PC-3 (cell line): ENCODE measurements at places on chromosomes 1 and 21. TPM values are rescaled to one million over a fixed set of nuclear protein-coding genes. Genes with fewer than 3 reads are reported as not detected.

DNA sequence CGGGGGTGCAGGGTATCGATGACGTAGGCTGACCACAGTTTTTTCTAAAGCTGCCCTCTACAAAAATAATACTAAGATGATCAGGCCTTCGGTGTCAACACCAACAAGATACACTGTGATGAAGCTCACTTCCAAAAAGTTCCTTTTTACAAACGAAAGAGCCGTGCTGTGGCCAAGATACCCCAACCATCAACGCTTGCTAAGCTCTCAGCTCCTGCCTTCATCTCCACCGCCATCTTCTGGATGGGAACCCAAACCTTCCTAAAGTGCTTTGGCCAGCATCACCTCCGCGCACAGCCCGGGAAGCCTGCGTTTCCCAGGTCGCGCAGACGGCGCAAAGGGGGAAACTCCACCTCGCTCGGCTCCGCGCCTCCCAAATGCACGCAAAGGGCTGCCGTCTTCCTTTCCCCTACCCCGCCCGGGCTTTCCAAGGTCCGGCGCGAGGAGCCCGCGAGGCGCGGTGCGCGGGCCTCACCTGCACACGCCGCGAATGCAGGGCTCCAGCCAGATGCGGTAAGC, 541 bp downstream of the USP48 start:
- DNase-seq: peak; percentile 47

DNA sequence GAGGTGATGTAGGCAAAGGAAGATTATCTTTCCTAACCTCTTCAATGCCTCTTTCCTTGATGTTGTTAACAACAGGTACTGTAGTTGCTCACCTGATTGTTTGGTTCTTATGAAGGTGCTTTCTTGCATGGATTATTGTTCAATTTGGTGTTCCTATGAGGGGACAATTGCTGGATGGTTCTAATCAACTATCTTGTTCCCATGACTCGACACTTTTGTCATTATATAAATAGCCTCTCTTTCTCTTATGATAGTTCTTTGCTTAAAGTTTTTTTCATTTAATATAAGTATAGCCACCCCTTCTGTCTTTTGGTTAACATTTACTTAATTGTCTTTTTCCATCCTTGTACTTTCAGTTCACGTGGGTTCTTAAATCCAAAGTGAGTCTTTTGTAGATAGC, 35.5 kb downstream of the OR10R2 start:
- DNase-seq: no peak

DNA sequence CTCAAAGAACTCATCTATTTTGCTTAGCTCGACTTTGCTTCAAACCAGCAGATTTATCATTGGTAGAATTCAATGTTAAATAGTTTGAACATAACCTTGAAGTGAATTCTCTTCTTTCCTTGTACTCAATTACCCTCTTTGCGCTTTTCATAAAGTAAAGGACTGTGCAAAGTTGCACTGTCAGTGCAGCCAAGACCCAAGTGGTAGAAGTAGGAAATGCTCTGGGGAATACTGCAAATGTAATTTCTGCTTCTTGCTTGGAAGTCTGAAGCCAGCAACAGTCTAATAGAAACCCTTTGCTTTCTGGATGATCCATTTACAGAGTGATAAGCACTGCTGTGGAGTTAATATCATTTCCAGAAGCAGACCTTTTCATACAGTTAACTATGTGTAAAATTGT, 936.7 kb upstream of the TMPRSS15 start:
- no peak for DNase-seq

DNA sequence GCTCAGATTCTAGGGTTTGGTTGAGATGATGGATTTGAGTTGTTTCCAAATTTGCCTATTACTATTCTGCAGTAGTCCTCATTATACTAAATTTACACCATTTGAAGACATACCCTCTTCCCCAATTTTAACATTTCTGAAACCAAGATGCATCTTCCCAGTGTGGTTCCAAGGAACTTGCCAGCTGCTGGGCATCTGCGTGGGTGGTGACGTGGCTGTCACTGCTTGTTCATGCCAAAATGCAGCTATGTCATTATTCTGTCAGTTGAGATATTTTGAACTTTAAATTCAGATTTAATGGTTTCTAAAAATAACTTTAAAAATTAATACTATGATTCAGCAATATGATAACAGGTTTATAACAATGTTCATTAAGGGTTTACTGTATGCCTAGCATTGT, 1.2 kb downstream of the ZFP69 start:
- DNase-seq: no peak

DNA sequence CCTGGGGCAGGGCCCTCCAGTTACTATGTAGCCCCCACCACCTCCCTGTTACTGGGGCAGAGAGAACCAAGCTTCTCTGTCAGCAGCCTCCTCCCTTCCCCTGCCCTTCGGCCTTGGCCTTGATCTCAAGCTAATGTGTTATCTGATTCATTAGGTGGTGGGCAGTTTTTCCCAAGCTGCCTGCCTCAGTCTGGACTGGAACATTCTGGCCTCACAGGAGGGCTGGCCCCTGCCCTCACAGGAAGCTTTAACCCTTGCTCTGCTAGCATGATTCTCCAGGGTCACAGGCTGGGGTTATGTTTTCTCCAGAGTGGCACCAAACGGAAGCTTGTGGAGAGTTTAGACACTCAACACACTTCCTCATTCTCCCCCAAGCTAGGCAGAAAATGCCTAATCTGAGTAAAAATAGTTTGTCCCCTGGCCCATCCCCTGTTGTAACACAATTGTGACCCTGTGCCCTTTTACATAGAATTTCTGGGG, 37.2 kb upstream of the SLC6A9 start:
- no peak for DNase-seq

Gene GRHL3
- total RNA-seq: 3.5 and 7.8 TPM in 2 replicates

Gene NUAK2
- total RNA-seq: 3.8 and 4.8 TPM in 2 replicates

Gene CD48
- total RNA-seq: not detected in 2 replicates

Gene GBP6
- 0.17 and 0.40 TPM in 2 replicates for total RNA-seq
